ENCODE measurements at places on chromosomes 12 and 14.

GRCh38 chr12:20620261-20620660 is 74.9 kb upstream of the SLCO1C1 start:
- DNase-seq: no peak

DNA sequence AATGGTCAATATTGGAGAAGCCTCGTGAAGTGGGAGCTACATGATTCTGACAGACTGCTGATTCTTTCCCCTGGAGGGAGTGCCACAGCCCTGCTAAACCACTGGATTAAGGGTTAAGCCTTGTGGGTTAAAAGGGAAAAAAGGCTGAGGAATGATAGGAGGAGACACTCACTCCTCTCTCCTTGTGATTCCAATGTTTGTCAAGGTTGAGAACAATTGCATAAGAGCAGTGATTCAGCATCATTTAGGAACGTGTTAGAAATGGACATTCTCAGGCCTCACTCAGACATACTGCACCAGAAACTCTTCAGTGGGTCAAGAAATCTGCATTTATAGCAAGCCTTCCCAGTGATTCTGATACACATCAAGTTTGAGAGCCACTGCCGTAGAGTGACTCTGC is 87.8 kb upstream of the GZMB start:
- DNase-seq: no peak

- no peak for DNase-seq
Measured at GRCh38 chr12:56119361-56119796, 1.3 kb downstream of the ZC3H10 start.

DNA sequence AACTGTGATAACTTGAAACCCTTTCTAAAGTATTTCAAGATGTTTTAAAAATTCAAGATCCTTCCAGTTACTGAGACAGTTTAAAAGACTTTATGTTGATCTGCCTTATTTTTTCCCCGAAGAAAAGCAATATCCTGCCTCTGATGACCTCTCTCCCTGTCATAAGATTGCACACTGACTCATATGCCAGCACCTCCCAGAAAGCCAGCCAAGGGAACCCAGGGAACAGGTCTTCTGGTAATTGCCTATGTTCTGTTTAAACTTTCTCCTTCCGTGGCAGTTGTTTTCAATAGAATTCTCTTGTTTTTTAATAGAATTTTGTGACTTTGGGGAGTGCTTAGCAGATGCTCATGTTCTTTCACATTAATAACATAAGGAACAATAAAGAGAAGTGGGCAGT is 300.2 kb upstream of the PRKD1 start:
- no peak for DNase-seq

- DNase-seq: no peak
Measured at GRCh38 chr14:76311079-76311758, 64.7 kb upstream of the ESRRB start.

DNA sequence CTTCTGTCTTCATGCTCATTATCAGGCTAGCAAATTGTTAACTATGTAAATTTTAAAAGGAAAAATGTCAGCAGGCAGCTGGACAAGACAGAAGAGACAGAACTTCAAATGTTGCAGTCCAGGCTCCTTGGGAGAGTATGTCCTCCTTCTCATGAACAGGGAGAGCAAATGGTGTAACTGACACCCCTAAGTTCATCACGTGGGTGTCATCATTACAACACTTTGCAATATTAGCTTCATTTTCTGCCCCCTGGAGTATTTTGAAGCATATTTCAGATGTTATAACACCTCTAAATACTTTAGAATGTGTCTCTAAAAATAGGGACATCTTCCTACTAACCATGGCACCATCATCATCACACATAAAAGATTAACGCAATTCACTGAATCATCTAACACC is 62.1 kb downstream of the ZNF664 start:
- no peak for DNase-seq

GRCh38 chr12:10528174-10528953 is 22.7 kb downstream of the EIF2S3B start:
- no peak for DNase-seq

GRCh38 chr12:68648179-68648578 is 37.5 kb downstream of the RAP1B start:
- DNase-seq: no peak

GRCh38 chr12:57604992-57605810 is 577 bp downstream of the DTX3 start:
- DNase-seq: no peak

- no peak for DNase-seq
Measured at GRCh38 chr12:5505116-5505515, 73.2 kb downstream of the NTF3 start.

GRCh38 chr14:39266525-39266870 is 32.8 kb downstream of the MIA2 start:
- DNase-seq: peak; percentile 30

DNA sequence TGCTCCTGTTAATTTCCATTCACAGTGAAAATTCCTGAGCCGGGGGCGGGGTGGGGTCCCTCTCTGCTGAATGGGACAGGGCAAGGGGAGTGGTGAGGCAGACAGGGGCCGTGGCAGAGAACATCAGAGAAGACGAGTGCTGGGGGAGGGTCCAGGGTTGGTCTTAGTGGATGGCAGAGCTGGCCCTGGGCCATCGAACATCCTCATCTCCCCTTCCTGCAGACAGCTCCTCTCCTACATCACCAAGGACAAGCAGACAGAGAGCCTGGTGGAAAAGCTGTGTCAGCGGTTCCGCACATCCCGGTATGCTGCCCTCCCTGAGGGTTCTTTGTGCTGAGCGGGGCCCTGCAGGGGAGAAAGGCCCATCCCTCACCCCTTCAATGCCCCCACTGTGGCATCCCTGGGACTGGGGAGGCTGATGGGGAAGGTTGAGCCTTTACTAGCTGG is 5.0 kb upstream of the GAPDH start:
- no peak for DNase-seq

DNA sequence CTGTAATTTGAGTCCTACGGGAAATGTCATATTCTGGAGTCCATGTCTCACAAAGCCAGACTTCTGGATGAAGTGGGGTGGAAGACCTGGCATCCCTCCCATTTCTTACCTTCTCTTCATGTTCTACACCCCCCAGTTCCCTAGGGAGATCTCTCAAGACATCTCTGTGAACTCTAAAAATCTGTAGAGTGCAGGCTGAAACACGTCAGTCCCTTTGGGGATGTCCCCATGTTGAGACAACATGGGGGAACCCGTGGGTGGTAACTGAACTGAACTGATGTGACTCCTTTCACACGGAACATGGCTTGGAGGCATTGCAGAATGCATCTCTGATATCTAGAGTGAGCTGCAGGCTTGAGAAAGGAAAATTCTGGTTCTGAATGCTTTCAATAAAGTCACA is 15.2 kb downstream of the SERPINA12 start:
- DNase-seq: no peak

GRCh38 chr12:7271893-7272514 is 31.9 kb upstream of the ACSM4 start:
- DNase-seq: no peak

DNA sequence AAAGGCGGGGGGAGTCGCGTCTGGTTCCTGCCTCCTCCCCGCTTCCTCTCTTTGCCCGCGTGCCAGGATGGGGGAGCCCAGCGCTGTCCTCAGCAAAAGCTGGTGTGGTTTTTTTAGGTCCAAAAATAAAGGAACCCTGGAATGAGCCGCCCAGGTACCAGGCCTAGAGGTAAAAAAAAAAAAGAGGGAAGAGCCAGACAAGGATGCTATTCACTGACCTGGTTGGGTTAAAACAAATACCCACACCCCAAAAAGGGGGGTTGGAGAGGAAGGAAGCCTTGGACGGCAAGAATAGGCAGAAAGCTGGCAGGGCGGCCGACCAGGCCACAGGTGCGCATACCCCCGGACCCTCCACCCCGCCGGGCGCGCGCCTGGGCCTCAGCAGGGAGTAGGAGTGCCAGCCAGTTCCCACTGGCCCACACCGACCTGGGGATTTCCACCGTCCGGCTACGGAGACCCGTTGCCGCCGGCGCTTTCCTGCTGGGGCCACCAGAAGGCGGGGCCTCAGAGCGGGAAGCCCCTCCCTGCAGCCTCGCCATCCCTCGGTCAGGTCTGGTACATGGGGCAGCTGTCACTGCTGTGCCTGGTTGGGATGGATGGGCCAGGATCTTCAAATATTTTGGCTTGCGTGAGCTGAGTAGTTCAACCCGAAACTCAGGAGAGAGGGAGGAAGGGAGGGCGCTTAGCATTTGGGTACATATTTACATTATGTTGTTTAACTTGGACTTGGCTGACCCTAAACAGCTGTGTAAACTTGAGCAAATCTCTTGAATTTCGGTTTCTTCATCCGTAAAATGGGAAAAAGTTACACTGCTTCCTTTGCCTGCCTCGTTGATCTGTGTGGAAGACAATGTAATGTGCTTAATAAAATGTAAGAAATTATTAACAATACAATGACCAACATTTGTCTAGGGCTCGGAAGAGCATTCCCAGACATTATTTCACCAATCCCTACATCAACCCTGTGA is 5.4 kb upstream of the IRF2BPL start:
- peak; percentile 87 for DNase-seq

DNA sequence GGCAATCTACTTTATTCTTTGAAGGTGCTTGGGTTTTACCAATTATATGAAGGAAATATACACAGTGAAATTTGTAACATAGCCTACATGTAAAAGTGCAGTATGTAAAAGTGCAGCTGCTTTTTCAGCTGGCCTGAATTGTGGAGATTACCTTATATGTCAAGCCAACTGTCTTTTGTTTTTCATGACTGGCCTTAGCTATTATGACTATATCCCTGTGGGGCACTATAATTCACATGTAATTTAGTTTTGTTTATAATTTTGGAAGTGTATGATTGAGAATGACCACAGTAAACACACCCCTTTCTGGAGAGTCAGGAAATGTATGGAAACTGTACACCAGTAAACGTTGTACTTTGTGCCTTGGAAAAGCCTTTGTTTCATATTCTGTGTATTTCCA is 435.0 kb upstream of the STXBP6 start:
- DNase-seq: no peak

GRCh38 chr12:51065530-51065929 is 17.4 kb downstream of the LETMD1 start:
- DNase-seq: no peak

DNA sequence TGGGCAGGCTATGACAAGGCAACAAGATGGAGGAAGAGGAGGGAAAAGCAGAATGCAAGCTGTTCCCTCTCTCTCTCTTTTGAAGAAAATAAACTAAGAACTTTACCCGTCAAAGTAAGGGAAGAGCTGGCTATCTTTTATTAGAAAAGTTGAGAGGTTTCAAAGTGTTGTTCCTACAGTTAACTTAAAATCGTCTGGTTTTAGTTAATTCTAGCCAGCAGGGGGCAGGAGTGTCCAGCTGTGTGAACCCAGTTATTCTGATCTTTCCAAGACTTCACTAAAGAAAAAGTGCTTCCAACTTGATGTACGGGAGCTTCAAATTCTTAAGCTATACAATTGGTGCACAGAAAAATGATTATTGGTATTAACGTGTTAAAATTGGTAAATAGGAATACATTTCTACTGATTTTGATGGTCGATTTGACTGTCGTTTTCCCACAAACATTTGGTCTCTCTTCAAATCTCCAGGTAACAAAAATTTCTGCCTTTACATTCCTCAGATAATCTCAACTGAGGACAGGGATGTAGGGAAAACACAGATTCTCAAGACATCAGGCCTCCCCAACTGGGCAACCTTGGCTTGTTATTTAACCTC is 28.4 kb upstream of the MON2 start:
- no peak for DNase-seq

GRCh38 chr12:51600721-51601120 is 9.7 kb downstream of the SCN8A start:
- no peak for DNase-seq

- no peak for DNase-seq
Measured at GRCh38 chr12:74365178-74365964, 172.3 kb upstream of the ATXN7L3B start.

DNA sequence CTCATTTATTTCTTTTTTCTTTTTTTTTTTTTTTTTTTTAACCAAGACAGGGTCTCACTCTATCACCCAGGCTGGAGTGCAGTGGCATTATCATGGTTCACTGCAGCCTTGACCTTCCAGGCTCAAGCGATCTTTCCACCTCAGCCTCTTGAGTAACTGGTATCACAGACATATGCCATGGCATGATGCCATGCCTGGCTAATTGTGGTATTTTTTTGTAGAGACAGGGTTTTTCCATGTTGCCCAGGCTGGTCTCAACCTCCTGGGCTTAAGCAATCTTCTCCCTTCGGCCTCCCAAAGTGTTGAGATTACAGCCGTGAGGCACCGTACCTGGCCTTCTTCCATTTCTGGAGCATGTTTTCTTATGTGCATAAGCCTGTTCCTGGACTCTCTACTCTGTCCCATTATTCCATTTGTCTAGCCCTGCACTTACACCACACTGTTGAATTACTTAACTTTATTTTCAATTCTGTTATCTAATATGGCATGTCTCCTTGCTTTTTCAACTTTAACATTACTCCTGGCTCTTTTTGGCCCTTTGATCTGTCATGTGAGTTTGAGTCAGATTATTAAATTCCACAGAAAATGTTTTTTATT is 47.9 kb upstream of the PTGDR start:
- DNase-seq: no peak

- DNase-seq: no peak
Measured at GRCh38 chr14:23147676-23148075, 28.6 kb upstream of the CEBPE start.

- DNase-seq: no peak
Measured at GRCh38 chr12:6961695-6962284, 8.7 kb downstream of the PHB2 start.

GRCh38 chr12:9091891-9092598 is 23.7 kb downstream of the A2M start:
- DNase-seq: no peak

- DNase-seq: no peak
Measured at GRCh38 chr14:32022525-32022924, 54.6 kb upstream of the ARHGAP5 start.

DNA sequence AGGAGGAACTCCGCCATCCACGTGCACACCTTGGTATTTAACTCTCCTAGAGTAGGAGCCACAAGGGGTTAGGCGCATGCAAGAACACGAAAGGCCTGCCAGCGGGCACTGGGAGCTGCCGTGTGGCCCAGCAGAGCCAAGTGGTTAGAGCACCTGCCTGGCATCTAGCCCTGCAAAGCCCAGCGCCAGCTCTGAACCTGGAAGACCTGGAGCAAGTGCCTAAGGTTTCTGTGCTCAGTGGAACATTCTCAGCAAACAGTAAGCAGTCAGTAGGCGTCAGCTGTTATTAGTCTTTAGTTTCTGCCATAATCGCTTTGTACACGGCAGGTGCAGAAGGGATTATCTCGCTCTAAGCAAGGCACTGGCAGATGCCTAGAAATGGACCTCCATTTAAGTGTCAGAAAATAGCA is 55.4 kb downstream of the SETD3 start:
- no peak for DNase-seq

DNA sequence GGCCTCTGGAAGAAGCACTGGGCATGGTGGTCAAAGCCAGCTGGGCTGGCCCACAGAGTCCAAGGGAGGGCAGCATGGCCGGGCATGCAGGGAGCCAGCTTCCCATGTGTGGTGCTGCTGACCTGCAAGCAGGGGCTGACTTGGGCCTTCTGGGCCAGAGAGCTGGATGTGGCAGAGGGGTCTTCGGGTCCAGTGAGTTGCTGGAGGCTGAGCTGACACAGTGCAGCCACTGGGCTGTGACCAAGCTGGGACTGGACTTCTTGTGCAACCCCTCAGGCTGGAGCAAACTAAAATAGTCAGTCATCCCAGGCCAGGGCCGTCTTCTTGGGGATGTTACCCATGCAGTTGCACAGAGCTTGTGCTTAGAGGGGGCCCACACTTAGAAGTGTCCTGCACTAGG is 7.3 kb upstream of the RIN3 start:
- DNase-seq: no peak

- no peak for DNase-seq
Measured at GRCh38 chr12:57389033-57389432, 41.8 kb downstream of the R3HDM2 start.

Measured in brain pericyte (primary cell).